ENCODE measurements at places on chromosomes 5 and 9.

DNA sequence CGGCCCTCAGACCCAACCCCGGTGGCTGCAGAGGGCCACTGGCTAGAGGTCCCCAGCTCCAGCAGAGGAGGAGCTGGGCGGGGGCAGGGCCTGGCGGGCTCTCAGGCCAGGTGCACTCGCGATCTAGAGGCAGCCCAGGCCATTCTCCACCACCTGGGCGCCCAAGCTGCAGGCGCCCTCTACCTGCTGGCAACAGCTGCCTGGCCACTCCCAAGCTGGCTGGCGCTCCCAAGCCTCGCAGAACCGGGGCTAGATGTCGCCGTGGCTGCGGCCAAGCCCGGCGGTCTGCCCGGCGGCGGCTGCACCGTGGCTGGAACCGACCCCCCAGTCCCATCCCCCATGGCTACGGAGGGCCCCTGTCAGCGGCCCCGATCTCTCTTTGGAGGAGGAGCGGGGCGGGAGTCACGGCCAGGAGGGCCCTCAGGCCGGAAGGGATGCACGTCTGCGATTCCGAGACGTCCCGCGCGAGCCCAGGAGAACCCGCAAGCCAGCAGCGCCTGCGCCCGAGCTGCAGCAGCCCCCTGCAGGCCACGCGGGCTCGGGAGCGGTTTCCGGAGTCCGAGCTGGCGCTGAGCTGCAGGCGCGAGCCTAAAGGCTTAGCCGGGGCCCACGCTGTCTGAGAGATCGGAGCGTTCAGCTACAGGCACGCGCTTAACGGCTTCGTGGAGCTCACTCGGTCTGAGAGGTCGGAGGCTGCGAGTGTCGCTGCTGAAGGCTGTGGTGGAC lies 44.3 kb upstream of the BICD2 start:
- DNase-seq = peak; percentile 16

DNA sequence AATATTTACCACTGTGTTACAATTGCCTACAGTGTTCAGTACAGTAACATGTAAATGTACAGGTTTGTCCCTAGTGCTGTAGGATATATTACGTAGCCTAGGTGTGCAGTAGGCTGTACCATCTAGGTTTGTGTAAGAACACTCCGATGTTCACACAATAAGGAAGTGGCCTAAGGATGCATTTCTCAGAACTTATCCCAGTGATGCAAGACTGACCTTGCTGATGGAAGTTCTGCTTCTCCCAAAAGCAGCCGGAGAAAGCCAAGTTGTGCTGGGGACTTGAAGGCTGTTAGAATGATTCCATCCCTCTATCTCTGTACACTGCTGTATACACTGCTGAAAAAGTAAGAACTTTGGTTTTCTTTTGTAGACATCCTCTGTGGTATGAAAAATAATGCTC lies 21.6 kb downstream of the NEUROG1 start:
- no peak for DNase-seq

DNA sequence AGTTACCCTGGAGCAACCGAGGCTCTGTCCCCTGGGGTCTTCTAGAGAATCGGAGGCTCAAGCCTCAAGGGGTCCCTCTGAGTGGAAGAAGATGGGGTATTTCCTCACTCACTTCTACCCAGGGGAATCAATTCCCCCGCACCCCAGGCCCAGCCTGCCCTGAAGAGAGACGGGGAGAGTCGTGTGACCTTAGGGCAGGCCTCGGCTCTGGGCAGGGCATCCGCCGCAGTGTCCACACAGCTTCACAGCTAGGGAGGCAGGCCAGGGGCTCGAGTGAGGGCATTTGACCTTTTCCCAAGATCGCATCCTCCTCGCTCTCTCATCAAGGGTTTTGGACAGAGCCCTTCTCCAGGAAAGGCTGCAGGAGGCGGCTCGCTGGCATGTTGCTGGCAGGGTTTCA lies 57.9 kb upstream of the CNOT6 start:
- no peak for DNase-seq

DNA sequence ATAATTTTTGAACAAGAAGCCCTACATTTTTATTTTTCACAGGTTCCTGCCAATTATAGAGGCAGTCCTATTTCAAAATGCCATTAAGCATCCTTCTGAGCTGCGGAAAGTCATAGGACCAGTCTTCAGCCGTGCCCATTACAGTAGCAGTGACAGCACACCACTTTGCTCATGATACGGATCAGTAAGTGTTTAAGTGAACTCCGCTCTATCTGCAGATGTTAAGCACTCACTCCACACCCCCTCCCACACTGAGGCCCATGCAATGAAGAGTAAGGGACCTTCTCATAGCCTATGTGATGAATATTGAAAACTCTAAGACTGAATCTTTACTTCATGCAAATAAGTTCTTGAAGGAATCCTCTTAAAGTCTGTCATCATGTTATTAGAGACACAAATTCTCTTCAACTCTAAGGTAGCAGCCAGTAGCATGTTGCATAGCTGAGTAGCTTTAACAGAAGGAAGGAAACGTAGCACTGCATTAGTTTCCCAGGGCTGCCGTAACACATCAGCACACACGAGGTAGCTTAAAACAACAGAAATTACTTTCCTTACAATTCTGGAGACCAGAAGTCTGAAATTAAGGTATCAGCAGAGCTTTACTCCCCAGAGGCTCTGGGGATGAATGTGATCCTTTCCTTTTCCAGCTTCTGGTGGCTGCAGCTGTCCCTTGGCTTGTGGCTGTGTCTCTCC lies 20.3 kb upstream of the TAF11L2 start:
- DNase-seq = no peak

DNA sequence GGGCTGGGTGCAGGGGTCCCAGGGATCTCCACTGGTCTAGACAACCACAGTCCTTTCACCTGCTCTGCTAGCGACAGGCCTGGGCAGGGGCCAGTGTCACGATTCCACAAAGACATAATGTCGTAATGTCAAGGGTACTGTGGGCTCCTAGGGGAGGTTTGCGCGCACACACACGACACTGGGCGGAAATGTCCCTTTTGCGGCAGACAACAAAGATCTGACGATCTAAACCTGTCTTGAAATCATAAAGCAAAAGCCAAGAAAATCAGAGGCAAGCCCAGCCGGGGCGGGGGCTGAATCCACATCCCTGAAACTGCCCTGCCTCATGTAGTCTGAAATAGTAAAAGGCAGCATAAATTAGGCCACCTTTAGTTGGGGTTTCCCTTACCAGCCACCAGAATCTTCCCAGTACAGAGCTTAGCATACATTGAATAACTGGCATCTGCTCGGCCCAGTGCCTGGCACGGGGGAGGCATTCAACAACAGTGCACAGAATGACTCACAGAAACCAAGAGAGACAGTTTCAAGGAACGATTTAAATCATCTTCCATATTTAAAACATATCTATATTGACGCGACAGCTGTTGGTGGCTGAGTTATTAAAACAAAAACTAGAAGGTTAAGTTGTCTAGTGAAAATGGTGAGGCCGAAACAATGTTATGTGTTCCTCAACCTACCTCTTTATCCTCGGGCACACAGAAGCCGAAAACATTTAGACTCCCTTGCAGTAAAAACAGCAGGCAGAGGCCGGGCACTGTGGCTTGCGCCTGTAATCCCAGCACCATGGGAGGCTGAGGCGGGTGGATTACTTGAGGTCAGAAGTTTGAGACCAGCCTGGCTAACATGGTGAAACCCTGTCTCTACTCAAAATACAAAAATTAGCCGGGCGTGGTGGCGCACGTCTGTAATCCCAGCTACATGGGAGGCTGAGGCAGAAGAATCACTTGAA lies 151.0 kb downstream of the MYO10 start:
- DNase-seq = no peak

DNA sequence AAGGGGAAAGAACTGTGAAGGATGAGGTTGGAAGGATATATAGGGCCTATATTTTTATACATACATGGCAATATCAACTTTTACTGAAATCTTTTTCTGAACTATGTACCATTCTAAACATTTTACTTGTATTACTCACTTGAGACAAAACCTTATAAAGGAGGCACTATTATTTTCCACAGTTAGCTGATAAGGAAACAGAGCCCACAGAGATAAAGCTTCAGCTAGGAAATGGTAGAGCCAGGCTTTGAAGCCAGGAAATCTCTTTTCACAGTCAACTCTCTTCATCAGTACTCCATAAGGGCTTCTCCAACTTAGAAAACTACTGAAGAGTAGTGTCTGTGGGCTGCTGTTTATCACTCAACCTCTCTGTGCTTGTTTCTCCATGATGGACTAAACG lies 613.7 kb downstream of the PRELID2 start:
- DNase-seq = no peak

- peak; percentile 43 for DNase-seq
Observed at GRCh38 chr5:138903130-138903775, 28.1 kb upstream of the LRRTM2 start.

DNA sequence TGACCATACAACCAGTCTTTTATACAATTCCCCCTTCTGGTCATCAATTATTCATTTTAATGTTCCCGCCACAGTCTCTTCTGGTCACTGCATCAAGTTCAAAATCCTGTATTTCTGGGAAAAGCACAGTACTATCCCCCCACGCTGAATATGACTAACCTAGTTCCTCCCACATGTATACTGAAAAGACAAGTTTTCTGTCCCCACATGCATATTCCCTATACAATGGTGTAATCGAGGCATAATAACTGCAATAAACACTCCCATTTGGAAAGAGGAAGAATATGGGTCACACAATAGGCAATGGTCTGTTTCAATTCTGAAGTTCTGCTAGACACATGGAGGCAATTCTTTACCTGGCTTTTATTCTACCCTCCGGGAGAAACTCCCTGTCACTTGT lies 344.9 kb downstream of the EFNA5 start:
- no peak for DNase-seq

DNA sequence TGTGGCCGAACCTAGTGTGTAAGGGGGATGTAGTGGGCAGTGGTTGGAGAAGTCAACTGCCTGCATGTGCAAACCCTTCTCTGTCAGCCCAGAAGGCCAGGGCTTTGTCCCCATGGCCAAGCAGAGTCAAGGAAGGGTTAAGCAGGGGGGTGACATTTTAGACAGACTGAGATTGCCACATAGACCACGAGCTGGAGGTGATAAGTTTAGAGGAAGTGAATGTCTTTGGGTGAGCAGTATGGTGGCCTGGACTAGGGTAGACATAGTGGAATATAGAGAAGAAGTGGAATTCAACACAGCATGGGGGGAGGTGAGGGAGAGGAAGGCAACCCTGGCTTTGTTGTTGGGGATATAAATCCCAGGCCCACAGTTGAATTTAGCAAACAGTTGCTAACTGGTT lies 38.7 kb upstream of the CDKN2AIPNL start:
- no peak for DNase-seq

GRCh38 chr9:13942695-13943094 lies 371.2 kb downstream of the NFIB start:
- DNase-seq = peak; percentile 94

DNA sequence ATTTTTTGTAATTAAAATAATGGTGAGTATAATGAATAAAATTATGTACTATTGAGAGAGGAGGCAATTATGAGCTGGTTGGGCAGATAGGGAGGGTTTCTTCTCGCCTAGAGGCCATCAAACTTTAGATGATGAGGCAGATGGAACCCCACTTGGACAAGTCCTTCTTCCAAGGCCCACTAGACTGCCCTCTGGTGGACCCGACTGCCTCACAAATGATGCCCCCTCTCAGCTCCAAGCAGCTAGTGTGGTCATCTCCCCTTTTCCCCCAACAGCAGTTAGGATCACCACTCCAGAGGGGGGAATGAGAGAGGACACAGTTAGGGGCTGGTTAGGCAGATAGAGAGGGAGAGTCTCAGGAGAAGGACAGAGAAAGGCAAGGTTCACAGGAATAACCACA lies 348.0 kb upstream of the CDH18 start:
- DNase-seq = no peak

- no peak for DNase-seq
Observed at GRCh38 chr9:36162211-36162738, 6.9 kb upstream of the CCIN start.

GRCh38 chr9:95836072-95836471 lies 39.4 kb upstream of the ERCC6L2 start:
- DNase-seq = peak; percentile 23

- no peak for DNase-seq
Observed at GRCh38 chr5:4116834-4117233, 521.2 kb downstream of the IRX1 start.

- DNase-seq = no peak
Observed at GRCh38 chr9:131736431-131736830, 3.4 kb downstream of the RAPGEF1 start.

GRCh38 chr9:72363908-72364678 lies 915 bp downstream of the ZFAND5 start:
- no peak for DNase-seq

All from HFFc6 (cell line).